Amniotic stem cell (primary cell): ENCODE measurements at places on chromosomes 16 and 17.

- DNase-seq: no peak
These were observed 18.6 kb downstream of the TMEM238L start for GRCh38 chr17:10785295-10785694.

GRCh38 chr17:34377078-34377823, 14.2 kb upstream of the CCL1 start:
- no peak for DNase-seq

DNA sequence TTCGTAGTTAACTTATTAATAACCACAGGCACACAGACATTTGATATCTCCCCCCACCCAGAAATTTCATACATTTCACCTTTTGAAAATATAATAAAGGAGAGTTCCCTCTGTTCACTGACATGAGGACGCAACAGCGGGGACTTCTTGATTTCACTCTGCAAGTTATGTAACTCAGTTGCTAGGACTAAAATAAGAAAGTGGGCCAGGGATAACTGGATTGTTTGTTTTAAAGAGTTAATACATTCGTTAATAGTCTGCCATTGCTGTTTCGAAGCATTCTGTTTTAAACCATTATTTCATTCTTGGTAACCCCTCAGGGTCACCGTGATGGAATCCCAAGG, 1.2 kb downstream of the RHOT1 start:
- DNase-seq: no peak

GRCh38 chr17:57986841-57987580, 1.0 kb downstream of the VEZF1 start:
- peak; percentile 66 for DNase-seq

DNA sequence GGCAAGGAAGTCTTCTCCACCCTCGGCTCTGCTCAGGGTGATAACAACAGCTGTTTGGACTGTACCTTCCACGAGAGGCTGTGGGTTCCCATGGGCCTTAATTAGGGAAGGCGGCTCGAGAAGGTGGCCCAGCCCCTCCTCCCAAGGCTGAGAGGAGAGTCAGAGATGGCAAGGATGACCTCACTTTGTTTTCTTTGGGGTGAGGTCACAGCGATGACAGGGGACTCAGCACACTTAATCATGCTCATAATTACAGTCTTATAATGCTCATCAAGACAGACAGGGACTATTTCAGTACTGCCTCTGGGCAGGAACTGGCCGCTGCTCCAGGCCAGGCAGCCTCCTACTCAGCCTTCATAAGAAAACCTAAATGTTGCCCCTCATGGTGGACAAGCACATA, 19.7 kb downstream of the WFDC1 start:
- DNase-seq: no peak
